ENCODE measurements at places on chromosomes 3 and 15.
A peak's percentile ranks its signal among the peaks of the same experiment; 100 is the strongest.

DNA sequence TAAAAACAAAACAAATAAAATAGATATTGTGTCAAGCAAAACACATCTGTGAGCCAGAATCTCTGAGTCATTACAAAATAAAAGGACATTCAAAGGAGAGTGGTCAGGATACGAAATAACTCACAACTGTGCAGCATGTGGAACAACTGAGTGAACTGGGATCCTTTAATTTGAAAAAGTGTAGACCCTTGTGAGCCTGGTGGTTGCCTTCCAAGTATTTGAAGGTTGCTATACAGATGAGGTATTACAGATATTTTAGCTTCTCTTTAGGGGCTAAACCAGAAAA, 26.7 kb downstream of the KCNMB2 start:
- DNase-seq, result peak; percentile 67

- no peak for DNase-seq
These were observed 7.7 kb upstream of the GOLGB1 start for GRCh38 chr3:121757087-121757811.

GRCh38 chr15:66459818-66460615, 37.5 kb downstream of the SNAPC5 start:
- DNase-seq, result peak; percentile 82

DNA sequence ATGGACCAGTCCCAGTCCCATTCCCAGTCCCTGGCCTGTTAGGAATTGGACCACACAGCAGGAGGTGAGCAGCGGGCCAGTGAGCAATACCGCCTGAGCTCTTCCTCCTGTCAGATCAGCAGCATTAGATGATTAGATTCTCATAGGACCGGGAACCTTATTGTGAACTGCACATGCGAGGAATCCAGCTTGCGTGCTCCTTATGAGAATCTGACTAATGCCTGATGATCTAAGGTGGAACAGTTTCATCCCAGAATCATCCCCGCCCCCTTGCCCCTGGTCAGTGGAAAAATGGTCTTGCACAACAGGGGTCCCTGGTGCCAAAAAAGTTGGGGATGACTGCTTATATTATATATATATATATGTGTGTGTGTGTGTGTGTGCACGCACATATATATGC, 63.1 kb downstream of the IFT57 start:
- peak; percentile 30 for DNase-seq

DNA sequence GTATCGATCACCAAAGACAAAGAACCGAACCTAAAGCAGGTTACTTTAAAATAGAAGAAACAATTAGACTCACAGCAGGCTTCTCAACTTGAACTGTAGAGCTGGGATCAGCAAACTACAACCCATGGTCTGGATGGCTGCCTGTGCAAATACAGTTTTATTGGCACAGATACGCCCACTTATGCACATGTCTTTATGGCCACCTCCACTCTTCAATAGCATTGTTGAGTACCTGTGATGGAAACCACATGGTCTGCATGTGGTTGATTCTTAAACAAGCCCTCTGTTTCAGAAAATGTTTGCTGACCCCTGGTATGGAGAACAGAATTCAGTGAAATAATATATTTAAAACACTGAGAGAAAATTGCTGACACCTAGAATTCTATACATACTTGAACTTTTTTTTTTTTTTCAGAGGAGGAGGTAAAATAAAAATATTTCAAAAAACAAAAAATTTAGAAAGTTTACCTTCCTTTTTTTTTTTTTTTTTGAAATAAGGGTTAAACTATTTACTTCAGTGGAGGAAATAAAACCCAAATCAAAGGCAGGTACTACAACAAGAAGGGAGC, 263.8 kb upstream of the ATP10A start:
- DNase-seq, result no peak

DNA sequence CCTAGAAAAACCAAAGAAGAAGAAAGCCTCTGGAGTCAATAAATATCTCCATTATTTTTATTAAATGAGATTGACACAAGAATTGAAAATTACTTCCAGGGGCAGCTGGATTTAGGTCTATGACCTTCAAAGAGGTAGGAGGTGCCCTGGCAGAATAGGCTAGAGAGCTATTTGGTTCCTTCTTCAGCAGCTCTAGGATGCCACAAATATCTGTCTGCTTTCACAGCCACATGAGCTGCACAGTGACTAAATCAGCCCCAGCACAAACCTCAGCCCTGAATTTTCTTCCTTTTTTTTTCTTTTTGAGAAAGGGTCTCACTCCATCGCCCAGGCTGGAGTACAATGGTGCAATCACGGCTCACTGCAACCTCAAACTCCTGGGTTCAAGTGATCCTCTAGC, 223.5 kb downstream of the ABHD5 start:
- DNase-seq, result no peak

- DNase-seq, result no peak
These were observed 31.5 kb upstream of the ADCY5 start for GRCh38 chr3:123480428-123480827.

DNA sequence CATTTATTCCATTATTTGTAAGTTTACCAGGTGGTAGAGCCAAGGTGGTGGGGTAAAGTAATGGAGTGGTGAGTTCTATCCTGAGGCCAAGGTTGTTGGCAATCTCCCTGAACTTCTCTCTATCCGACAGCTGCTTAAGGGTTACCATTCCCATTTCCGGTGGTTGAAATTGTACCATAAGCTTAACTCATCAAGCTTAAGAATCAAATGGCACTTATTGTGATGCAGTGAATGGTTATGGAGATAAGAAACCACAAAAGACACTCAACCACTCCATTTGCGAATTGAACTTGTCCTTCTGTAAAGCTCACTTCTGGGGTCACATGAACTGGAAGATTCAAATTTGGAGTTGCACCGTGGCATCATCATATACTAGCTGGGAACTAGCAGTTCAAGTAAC, 287.4 kb upstream of the SLCO3A1 start:
- DNase-seq, result peak; percentile 17
